Activated naive CD4-positive, alpha-beta T cell treated with anti-CD3 and anti-CD28 coated beads for 36 hours (primary cell): ENCODE measurements at places on chromosomes 7 and 10.

GRCh38 chr10:105239311-105240219 is 598.5 kb downstream of the SORCS3 start:
- DNase-seq, result no peak

DNA sequence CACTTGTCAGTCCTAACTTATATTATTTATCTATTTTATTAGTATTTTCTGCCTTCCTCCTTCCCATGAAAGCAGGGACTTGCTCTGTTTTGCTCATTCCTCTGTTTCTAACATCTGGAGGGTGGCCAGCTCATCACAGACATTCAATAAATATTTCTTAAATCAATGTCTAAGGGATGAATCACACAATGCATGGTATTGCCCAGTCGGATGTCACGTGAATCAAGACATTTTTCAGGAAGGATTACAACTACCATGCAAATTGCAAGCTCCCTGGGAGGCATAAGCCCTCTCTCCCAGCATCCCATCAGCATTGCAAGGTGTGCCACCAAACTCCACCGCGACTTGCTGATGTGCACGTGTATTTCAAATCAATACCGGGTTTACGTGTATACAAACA is 146.6 kb upstream of the RNF32 start:
- no peak for DNase-seq

GRCh38 chr7:7980134-7980533 is 11.5 kb downstream of the GLCCI1 start:
- DNase-seq, result no peak

DNA sequence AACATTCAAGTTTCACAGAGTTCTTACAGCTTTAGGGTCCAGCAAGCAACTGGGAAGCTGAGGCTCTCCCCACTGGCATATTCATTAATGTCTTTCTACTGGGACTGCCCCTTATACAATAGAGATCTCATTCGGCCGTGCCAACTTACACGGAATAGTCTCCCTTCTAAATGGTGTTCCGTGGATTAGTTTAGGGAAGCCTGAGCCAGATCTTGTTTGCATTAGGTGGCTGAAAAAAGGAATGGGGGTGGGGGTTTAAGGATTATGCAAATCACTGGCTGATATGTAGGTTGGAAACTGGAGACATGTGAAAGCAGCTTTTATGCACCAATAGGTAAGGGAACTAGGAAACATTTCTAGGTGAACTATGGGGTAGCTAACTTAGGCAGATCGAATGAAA is 218.3 kb downstream of the TRIL start:
- DNase-seq, result no peak

- no peak for DNase-seq
Measured at GRCh38 chr7:29622335-29623265, 59.0 kb downstream of the PRR15 start.

- peak; percentile 48 for DNase-seq
Measured at GRCh38 chr7:106729720-106730385, 68.9 kb upstream of the CCDC71L start.

DNA sequence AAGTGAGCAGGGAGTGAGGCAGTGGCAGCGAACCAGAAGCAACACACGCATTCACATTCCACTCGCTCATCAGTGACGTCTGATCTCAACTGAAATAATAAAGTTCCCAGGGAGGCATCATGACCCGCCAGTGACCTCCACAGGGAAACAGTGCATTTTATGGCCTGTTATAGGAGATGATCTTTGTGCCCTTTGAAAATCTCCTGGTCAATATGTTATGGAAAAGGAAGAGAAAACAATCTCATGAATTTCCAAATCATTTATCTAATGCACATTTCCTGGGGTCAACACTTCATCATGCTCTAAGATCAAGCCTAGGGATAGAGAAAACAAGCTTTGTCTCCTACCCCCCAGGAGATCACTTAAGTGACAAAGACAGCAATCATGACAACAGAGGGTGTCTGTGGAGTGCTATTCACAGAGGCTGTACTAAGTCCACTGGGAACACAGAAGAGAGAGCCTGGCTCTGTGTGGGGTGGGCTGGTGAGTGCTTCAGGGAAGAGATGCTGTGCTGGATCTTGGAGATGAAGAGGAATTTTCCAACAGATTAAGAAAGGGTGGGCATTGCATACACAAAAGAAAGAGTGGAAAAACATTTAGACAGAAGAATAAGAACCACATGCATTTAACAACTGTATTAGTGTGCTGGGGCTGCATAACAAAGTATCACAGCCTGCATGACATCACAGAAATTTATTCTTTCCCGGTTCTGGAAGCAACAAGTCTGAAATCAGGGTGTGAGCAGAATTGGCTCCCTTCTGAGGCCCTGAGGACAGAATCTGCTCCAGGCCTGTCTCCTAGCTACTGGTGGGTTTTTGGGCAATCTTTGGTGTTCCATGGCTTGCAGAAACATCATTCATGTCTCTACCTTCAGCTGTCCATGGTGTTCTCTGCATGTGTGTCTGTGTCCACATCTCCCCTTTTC is 613.9 kb upstream of the IGFBP3 start:
- no peak for DNase-seq

DNA sequence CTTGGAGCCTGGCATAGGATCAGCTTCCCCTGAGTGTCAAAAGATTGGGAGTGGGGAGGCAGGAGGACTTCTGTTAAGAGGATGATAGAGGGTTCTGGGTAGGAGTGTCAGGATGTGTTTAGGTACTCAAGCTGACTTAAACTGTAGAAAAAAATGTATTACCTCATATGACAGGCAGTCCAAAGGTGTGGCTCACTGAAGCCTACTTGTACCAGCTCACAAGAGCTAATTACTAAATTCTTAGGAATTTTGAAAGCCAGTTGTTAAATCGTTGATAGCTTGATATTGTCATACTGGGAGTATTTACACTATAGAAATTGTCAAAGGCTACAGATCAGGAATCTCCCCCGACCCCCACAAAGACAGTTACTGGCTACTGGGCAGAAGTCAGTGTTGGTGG is 32.1 kb downstream of the FAS start:
- no peak for DNase-seq

- DNase-seq, result no peak
Measured at GRCh38 chr10:114017873-114018272, 25.8 kb upstream of the ADRB1 start.

- DNase-seq, result peak; percentile 93
Measured at GRCh38 chr10:62681211-62681940, 123.1 kb upstream of the ADO start.

- no peak for DNase-seq
Measured at GRCh38 chr7:113835367-113835766, 83.4 kb downstream of the PPP1R3A start.

- DNase-seq, result no peak
Measured at GRCh38 chr7:14233868-14234369, 244.5 kb upstream of the ETV1 start.

DNA sequence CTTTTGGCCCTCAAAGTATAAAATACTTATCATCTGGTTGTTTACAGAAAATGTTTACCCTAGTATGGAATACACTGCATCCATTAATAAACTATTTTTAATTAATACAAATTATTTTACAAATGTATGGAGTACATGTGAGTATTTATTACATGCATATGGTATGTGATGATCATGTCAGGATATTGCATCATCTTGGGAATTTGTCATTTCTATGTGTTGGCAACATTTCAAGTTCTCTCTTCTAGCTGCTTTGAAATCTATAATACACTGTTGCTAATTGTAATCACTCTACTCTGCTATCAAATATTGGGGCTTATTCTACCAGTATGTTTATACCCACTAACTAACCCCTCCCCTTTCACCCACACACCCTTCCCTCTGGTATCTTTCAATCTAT is 103.9 kb upstream of the THSD7A start:
- no peak for DNase-seq

GRCh38 chr10:76554478-76554877 is 1083.1 kb downstream of the KCNMA1 start:
- DNase-seq, result no peak

DNA sequence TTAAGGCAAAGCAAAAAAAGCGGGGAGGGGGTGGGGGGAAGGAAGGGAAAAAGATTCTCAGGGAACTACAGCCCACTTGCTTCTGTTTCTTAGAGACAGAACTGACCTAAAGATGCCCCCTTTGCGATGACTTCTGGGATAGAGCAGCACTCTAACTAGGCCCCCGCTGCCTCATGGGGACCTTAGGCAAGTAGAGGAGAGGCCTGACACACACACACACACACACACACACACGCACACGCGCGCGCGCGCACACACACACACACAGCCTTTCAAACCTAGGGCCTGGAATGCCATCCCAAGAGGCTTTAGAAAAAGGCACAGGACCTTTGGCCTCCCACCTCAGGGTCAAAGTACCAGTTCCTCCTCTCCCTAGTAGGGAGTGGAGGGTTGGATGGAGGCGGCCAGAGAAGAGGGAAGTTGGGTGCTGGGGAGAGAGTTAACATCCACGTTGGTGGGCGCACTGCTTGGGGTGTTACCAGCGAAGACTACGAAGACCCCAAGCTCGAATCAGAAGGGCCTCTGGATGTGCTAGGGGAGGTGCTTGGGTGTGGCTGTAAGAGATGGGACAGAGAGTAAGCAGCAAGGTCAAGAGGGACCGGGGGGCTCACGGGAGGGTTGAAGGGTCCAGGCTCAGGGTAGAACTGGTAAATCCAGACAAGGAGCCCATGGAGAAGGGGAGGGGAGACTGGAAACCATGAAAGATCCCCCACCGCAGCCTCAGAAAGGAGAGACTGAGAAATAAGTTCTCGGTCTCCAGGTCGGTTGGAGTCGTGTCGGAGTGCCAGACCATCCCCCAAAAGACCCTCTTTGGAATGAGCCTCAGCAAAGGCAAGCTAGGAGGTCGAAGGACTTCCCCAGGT is 1.2 kb upstream of the COL1A2 start:
- DNase-seq, result no peak

DNA sequence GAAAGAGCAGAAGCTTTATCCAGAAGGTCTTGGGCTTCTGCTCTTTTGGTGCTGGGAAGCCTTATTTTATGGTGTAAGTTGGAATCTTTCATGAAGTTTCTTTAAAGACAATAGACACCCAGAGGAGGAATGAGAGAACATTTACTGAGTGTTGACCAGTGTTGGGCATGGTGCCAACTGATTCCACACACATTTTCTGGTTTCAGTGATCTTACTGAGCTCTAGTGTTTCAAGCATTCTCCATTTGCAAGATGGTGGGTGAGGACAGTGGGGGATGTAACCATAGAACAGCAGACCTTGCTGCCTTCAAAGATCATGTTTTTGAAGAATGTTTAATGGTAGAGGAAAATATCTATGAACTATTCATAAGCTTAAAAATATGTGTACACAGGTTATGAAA is 114.6 kb downstream of the LRMDA start:
- no peak for DNase-seq

GRCh38 chr7:36521911-36522310 is 132.2 kb downstream of the ANLN start:
- DNase-seq, result no peak

GRCh38 chr10:89646889-89647657 is 2.0 kb upstream of the PANK1 start:
- no peak for DNase-seq

DNA sequence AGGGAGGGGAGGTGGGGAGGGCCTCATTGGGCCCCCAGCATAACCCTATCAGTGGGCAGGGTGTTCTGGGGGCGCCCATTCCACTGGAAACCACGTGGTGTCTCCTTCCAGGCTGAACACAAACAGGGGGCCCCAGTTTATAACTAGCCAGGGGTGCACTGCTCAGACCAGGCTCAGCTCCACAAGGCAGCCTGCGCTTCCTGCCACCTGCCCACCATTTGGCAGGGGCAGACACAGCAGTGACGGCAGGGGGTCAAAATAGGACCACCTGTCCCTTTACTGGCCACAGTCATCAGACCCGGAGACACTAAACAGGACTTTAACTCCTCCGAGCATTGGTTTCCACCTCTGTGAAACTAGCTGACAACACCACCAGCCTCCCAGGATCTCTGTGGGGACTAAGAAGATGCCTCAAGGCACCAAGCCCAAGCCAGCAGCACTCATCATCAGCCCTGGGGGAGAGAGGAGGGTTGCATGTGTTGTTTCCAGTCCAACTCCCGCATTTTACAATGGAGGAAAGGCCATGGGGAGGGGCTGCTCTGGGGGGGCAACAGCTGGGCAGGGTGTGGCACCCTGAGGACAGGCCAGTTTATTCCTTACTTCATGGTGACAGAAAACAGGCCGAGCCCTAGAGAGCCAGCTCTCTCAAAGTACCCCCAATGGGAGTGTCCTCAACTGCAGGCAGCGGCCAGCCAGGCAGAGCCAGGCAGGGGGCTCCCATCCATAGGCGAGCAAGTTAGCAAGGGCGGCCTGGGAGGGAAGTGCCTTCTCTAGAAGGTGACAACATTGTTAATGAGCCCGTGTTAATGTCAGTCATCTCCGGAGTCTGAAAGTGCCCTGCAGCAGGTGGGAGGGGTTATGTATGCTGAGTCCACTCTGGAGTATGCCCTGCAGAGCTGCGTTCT is 127.6 kb downstream of the TNS3 start:
- DNase-seq, result no peak

DNA sequence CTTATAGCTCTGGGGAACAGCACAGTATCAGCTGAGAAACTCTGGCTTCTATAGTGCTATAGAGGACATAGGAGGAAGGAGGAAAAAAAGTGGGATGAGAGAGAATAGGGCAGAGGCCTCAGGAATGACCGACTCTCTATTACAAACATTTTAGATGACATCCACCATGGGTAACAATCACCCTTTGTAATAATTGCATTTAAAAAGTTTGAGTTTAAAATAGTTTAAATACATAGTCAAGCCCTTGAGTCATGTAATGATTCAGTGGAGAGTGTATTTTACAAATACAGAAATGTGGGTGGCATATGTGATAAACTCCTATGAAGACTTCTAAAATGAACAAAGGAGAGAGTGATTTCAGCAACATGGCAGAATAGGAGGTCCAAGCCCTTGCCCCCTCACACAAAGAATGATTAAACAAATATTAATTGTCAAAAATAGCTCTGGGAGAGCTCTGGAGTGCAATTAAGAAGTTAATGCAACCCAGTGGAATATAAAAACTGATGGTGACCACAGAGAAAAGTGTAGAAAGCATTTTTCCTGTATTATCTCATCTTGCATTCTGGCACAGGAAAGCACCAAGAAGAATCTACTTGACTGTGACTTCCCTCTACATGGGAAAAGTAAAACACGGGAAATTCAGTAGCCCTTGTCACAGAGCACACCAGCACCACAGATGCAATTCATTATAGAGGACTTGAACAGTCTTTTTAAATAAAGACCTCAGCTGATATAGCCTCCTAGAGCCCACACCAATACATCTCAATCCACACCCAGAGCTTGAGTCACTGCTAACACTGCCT is 569.0 kb upstream of the SORCS1 start:
- no peak for DNase-seq

DNA sequence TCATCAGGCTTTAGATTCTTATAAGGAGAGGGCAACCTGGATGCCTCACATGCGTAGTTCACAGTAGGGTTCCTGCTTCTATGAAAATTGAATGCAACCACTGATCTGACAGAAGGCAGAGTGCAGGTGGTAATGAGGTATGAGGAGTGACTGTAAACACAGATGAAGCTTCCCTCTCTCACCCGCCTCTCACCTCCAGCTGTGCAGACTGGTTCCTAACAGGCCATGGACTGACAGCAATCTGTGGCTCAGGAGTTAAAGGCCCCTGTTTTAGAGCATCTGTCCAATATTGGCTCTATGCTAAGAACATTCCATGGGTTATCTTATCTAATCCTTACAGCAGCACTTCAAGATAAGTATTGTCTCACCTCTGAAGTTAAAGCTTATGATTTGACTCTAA is 213.5 kb upstream of the NRP1 start:
- DNase-seq, result no peak

- DNase-seq, result no peak
Measured at GRCh38 chr7:158362001-158362400, 225.6 kb downstream of the PTPRN2 start.

- no peak for DNase-seq
Measured at GRCh38 chr7:17090751-17091150, 207.7 kb upstream of the AHR start.

GRCh38 chr10:98980353-98980752 is 255.3 kb downstream of the HPSE2 start:
- DNase-seq, result no peak

GRCh38 chr10:123797813-123798212 is 93.8 kb downstream of the CPXM2 start:
- no peak for DNase-seq
